ENCODE measurements at places on chromosomes 7 and 10.

DNA sequence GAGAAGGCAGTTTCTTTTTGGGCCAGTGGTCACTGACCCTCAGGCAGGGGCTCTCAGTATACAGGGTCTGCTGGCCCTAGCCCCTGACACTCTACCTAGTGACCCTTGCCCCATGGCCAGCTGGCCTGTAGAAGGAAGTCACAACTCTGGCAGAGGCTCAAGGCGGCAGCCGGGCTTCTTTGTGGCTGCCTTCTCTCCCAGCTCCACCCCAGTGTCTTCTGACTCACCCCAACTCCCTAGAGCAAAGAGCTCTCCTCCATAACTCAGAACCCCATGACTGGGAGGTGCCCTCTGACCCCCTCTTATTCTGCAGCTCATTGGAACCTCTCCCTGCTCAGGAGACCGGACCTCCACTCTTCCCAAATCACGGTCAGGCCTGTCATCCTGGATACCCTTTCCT is 358.2 kb downstream of the FGFR2 start:
- DNase-seq: no peak

GRCh38 chr7:80057488-80057887 is 77.1 kb upstream of the GNAI1 start:
- DNase-seq: no peak

GRCh38 chr10:29191674-29192073 is 97.2 kb upstream of the LYZL1 start:
- no peak for DNase-seq

GRCh38 chr7:80393786-80394185 is 118.1 kb downstream of the GNAT3 start:
- no peak for DNase-seq

- DNase-seq: no peak
Observed at GRCh38 chr10:815338-816090, 116.0 kb downstream of the LARP4B start.

DNA sequence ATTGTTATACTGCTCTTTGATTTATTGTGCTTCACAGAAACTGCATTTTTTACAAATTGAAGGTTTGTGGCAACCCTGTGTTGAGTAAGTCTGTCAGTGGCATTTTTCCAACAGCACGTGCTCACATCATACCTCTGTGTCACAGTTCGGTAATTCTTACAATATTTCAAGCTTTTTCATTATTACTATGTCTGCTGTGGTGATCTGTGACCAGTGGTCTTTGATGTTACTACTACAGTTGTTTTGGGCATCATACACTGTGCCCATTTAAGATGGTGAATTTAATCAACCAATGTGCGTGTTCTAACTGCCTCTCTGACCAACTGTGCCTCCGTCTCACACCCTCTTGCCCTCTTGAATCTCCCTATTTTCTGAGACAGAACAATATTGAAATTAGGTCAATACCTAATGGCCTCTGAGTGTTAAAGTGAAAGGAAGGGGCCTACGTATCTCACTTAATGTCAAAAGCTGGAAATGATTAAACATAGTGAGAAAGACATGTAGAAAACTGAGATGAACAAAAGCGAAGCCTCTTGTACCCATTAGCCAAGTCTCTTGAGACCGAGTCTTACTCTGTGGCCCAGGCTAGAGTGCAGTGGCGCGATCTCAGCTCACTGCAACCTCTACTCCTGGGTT is 20.2 kb upstream of the ASL start:
- peak; percentile 61 for DNase-seq

GRCh38 chr7:47299496-47299895 is 282.4 kb downstream of the TNS3 start:
- no peak for DNase-seq

- no peak for DNase-seq
Observed at GRCh38 chr7:50272808-50273207, 31.7 kb upstream of the IKZF1 start.

DNA sequence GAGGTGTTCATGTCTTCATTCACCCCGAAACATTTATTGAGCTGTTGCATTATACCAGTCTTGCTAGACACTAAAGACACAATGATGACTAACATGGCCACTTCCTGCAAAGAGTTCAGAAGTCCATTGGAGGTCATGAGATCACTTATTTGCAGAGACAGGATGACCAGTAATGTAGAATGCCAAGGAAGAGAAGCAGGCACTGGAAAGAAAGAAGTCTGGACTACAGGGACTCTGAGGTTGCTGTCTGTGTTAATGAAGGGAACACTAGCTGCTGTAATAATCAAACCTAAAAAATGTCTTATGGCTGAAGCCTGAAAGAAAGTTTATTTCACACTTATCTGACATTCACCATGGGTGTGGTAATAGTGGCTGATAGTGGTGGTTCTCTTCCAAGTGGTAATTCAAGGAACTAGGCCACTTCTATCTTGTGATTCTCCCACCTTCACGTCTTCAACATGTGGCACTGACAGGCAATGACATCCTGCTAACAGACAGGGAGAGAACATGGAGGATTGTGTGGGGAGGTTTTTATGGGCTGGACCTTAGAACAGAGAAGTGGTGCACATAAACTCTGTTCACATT is 89.2 kb upstream of the MKLN1 start:
- DNase-seq: no peak

All from fibroblast of skin of left quadriceps (primary cell).